NCI-H460 (cell line): ENCODE measurements at places on chromosomes 5 and 9.

- no peak for DNase-seq
Measured at GRCh38 chr5:652773-653350, 40.3 kb downstream of the TPPP start.

DNA sequence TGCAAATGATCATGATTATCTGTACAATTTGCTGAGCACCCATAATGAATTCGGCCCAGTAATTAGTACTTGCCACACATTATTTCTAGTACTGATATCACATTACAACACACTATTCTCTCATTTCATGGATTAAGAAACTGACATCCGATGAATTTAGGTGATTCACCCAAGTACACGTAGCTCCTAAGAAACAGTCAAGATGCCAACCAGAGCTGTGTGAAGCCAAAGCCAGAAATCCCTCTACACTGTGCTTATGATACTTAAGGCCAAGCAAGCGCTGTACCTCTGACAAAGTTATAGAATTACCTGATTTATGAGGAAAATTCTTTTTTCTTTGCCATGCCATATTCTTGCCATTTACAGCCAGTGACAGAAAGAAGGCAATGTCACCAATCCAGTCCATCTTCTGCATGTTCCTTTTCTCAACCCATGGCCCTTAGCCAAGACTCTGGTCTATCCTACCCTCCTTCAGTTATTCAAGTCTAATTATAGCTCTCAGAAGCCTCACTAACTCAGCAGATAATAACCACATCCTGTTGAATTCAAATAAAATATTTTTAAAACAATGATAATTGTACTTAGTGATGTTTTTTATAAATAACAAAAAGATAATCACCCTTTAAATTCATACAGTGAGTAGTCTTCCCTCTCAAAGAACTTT is 74.3 kb upstream of the PTGER4 start:
- DNase-seq: no peak

- DNase-seq: no peak
Measured at GRCh38 chr5:149073213-149073612, 10.4 kb upstream of the SH3TC2 start.

GRCh38 chr9:102209176-102209575 is 470.7 kb upstream of the GRIN3A start:
- no peak for DNase-seq

- DNase-seq: no peak
Measured at GRCh38 chr5:139272471-139273321, 20.8 kb upstream of the MATR3 start.

- no peak for DNase-seq
Measured at GRCh38 chr9:97755618-97756267, 58.6 kb upstream of the XPA start.

DNA sequence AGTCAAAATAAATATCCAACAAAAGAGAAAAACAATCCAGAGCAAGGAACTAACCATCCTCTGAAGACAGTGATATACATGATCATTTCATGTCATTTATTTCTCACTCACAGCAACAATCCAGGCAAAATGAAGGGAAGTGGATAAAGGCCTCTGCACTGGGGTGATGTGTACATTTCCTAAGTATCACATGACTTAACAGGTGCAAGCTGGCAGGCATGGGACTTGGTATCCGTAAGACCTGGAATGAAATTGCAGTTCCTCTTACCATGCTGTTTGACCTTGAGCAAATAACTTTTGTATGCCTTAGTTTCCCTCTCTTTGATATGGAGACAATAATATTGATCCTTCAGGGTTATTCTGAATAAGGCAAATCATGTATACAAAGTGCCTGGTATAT is 77.6 kb downstream of the PRLR start:
- no peak for DNase-seq

DNA sequence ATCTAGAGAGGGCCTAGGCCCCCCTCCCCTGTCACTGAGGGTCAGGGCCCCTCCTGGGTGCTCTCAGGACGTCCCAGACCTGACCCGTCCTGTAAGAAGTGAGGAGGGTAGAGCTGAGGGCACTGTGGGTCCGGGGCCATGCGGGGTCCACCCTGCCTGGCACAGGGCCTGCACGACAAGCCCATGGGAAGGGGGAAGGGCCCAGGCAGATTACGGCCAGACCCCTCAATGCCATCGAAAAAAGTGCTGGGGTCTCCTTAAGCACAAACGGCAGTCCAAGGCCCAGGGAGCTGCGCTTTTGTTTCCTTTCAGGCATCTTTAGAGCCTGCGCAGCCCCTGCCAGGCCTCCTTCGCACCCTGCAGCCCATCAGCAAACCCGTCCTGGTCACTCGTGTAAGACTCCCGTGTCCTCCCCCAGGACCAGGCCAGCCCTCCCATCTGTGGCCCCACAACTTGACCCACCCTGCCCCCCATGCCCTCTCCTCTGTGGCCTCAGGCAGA is 4.4 kb upstream of the EXOC3 start:
- no peak for DNase-seq

GRCh38 chr9:127874301-127875221 is 2.9 kb downstream of the AK1 start:
- DNase-seq: no peak

GRCh38 chr5:179143446-179143845 is 83.3 kb downstream of the ZNF354C start:
- no peak for DNase-seq

GRCh38 chr9:127087411-127087810 is 35.0 kb downstream of the ANGPTL2 start:
- DNase-seq: no peak

DNA sequence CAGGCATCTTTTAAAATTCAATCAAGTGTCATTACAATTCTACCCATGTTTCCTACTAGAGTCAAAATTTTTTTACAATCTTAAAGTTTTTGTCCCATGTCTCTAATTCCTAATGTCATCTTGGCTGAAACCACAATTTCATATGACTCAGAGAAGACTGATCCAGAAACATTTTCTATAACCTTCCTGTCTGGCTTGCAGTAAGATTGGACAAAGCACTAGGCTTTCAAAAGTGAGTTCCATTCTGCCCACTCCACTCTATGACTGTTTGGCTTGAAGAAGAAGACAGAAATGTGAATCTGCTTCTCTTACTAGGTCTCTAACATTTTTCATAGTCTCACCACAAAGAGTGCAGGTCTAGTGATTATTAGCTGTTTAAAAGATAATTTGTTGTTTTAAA is 88.8 kb downstream of the NR3C1 start:
- no peak for DNase-seq

DNA sequence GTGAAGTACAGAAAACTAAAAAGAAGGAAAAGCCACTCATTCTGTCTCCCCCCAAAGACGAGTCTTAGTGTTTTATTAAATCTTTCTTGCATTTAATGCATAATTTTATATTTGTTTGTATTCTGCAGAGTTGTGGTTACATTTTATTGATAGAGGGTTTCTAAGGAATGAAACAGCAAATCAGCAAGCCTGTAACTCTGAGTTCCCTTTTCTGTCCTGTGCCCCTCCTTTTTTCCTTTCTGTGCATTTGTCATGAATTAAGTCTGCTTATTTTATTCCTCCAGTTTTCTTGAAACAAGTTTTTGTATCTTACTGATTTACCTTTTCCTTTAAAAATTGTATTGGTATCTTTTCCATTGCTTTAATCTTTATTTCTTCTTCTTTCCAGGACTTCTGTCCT is 132.8 kb downstream of the MUSK start:
- no peak for DNase-seq

DNA sequence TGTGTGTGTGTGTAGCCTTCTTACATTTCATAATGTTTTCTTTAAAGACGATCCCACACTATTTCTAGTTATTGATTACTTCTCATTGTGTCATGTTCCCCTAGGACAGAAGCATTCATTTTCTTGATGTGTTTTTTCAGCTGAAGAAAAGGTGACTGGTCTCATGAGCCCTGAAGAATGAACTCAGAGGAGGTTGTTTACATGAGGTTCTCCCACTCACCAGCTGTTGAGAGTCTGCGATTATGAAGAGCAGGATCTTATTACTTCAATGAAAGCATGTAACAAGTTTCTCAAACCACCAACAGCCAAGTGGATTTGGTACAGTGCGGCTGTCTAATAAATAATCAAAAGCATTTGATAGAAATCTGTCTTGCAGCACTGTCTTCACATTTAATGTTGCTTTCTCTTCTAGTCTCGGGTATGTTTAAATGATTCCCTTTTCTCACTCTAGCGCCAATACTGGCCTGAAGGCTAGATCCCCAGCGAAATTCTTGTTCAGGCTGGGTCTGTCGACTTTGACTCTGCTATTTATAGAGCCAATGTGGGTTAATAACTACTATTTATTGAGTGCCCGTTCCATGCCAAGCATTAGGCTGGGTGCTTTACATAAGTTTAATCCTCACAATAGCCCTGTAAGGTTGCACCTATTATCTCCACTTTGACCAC is 9.6 kb upstream of the FSD1L start:
- DNase-seq: no peak

DNA sequence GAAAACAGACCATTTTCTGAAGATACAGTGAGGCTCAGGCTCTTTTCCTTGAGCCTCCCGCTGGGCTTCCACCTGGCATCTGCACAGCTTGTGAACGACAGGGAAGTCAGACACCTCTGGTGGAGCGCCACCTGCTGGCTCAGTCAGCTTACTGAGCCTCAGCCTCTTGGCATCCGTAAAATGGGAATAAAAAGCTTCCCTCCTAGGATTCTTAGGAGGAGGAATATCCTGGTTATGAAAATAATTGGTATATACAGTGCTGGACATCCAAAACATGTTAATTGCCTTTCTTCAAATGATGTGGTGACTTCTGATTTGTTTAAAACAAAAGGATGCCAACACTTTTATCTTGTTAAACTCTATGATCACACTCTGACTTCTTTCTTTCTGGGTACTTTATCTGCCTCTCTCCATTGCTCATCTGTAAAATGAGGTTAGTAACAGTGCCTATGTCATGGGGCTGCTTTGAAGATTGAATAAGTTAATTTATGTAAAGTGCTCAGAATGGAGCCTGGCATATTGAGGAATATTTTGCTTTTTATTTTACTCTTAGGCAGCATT is 67.5 kb downstream of the MAMDC2 start:
- DNase-seq: peak; percentile 58

DNA sequence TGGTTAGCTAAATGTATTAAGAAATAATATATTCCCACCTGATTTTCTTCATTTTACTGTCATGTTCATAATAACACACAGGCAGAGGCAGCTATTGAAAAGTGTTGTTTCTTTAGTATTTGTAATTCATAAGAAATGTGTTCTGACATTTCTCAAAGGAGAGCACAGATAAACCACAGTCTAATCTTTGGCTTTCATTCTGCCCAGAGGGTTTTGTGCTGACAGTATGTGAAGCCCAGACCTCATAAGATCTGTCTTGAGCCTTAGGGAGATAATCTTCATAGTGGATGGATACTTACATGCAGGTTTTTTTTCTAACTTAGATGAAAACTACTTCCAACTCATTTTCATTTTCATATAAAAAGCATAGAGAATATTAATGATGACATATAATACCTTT is 206.1 kb downstream of the CHSY3 start:
- no peak for DNase-seq

DNA sequence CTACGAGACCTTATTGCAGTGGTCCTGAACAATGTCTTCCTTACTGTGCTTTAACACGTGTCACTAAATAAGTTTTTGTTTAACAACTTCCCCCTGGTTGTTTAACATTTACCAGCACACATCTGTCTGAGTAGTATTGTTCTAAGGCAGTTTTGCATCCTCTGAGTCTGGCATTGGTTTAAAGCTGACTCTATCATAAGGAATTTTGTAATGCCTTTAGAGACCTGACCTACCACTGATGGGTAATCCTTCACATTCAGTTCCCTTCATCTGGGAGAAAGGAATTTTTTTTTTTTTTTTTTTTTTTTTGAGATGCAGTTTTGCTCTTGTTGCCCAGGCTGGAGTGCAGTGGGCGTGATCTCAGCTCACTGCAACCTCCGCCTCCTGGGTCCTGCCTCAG is 20.0 kb upstream of the PCAT7 start:
- no peak for DNase-seq

- DNase-seq: peak; percentile 60
Measured at GRCh38 chr5:59745415-59745863, 148.1 kb downstream of the PDE4D start.

GRCh38 chr5:159469496-159470372 is 139.4 kb upstream of the IL12B start:
- DNase-seq: no peak

DNA sequence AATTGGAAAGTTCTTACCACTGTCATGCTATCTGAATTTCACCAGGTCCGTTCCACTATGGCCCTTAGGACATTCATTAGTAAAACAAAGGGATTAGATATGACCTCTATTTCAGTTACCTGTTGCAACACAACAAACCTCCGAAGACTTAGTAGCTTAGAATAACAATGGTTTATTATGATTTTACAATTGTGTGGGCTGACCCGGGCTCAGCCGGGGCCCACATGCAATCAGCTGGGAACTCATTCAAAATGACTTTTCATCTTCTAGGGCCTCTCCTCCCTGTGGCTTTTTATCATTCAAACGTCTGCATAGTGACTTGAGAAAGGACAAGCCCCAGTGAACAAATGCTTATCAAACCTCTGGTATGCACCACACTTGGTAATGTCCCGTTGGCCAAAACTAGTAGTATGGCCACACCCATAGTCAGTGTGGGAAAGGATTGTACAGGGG is 2.3 kb upstream of the FBXW11 start:
- no peak for DNase-seq

- DNase-seq: no peak
Measured at GRCh38 chr5:85278193-85278592, 893.5 kb upstream of the EDIL3 start.

DNA sequence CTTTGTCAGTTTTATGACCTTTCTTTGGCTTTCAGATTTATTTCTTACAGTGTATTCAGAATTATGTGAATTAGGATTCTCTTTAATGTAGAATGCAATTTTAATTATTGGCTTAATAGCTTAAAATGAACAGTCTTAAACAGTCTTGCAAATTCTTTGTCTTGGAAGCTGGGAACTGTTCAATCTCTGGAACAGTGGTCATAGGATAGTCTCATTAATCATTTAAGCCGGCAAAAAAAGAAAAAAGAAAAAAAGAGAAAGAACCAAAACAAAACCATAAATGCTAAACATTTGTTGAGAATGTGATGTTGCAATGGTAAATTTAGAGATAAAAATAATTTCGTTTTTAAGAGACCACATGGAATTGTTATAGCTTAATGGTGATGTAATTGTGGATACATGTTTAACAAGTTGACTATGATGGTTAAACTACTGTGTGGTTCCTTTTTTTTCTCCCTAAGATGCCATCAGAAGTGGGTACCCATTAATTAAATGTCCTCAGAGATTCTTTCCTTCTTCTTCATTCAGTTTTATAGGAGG is 61.6 kb downstream of the NNT start:
- DNase-seq: no peak

DNA sequence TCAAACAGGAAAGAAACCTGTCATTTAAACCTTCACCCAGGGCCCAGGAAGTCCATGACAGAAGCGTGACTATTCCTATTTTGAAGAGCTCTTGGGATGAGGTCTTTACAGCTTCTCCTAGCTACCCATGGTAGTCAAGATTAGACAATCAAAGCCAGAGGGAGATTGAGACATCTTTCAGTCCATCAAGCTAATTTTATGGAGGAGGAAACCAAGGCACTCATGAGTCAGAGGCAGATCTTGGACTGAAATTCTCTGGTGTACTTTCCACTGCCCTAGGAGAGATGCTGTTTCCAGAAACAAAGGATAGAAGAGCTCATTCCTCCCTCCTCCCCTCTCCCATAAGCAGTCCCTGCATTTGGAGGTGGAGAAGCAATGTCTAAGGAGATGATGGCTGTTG is 9.2 kb downstream of the TNFSF8 start:
- no peak for DNase-seq
